Left forelimb (tissue), 1 donor: ENCODE measurements at places on chromosomes 2 and 18.

DNA sequence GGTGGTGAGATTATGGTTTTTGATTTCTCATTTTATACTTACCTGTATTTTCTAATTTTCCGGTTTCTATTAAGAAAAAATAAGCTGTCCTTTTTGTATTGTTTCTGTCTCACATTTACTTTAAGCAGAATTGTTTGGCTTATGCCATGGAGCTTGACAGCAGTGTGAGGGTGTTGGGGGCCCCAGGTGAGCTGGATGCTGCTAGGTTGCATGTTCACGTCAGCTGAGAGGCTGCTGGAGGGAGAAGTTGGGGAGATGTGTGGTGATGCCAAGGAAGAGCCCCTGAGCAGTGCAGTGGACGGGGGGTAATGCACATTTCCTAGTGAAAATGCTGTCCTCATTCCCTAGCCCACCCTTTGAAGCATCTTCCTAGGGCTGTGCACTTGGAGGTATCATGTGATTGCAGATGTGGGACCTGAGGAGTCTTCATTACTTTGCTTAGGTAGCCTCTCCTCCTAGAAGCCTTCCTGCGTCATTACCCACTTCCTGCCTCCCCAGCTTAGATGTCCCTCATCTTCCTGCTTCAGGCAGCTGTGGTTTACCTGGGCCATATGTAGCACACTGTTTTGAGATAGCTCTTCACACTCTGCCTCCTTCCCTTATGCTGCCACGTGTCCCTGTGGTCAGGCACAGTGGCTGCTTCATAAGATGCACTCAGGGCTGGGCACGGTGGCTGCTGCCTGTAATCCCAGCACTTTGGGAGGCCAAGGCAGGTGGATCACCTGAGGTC lies 16.2 kb downstream of the ATG16L1 start:
- DNase-seq, result no peak

- DNase-seq, result no peak
Observed at GRCh38 chr2:240450532-240451107, 15.2 kb downstream of the GPC1 start.

- DNase-seq, result no peak
Observed at GRCh38 chr2:128752691-128753263, 434.1 kb upstream of the HS6ST1 start.

- no peak for DNase-seq
Observed at GRCh38 chr2:108061439-108062042, 75.2 kb downstream of the SLC5A7 start.

- no peak for DNase-seq
Observed at GRCh38 chr18:10314066-10314465, 140.4 kb upstream of the APCDD1 start.

GRCh38 chr2:231929961-231930592 lies 3.9 kb upstream of the NPPC start:
- no peak for DNase-seq

- no peak for DNase-seq
Observed at GRCh38 chr2:40418614-40419363, 33.1 kb downstream of the SLC8A1 start.

DNA sequence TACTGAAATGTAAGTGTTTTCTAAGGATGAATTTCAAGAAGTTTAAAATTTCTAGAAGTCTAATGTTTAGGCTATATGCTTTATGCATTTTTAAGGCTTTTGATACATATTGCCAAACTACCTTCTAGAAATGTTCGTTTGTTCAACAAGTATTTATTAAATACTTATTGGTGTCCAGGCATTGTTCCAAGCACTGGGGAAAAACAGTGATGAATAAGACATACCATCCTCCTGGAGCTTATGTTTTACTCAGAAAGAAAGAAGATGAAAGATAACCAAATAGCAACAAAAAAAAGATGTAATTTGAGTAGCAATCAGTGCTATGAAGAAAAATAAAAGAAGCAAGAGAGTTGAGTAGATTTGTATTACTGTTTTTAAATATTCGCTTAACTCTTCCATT lies 692.9 kb downstream of the SLC4A3 start:
- no peak for DNase-seq

- DNase-seq, result no peak
Observed at GRCh38 chr18:55479656-55480420, 108.2 kb downstream of the TCF4 start.

DNA sequence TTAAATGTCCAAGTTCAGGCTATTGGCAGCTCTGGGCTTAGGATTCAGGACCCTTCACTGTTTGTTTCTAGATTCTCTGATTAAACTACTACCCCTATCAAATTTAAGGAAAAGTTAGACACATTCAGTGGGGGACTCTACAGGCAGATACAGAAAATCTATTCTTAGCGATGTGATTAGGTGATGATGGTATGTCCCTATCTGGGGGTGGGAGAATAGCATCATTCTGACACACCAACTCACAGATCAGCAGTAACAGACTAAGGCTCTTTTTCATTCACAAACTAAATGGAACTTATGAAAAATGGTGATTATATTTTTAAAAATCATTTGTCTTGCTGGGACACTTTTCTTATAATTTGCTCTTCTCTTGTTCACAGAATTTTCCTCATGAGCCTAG lies 232.9 kb upstream of the CDH2 start:
- DNase-seq, result no peak

GRCh38 chr2:129722306-129723019 lies 257.0 kb upstream of the RAB6C start:
- DNase-seq, result no peak

DNA sequence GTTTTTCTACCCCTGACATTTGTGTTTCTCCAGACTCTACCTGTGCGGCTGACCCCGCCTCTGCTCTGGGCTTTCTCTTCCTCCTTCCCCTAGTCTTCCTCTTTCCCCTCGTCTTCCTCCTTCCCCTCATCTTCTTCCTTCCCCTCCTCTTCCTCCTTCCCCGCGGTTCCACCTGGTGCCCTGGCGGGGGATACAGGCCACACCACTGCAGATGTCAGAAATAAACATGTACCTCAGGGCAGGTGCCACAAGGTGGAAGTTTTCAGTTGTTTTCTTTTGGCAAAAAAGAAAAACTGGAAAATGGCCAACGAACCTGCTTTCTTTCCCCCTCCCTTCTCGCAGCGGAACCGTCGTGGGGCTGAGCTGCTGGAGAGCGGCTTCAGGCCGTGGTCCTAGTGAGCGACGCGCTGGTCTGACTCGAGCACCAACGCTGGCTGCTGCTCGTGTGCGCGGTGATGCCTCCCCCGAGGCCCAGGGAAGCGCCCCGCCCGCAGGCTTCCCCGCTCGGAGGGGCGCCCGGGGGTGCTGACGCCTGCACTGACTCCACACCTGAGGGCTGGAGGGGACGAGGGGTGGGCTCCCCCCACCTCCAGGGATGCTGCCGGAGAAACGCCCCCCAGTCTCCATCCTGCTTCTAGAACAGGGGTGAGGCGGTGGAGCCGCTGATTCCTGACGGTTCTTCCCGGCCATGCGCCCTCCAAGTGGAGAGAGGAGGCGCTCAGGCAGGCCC lies 83.7 kb upstream of the ZNF516 start:
- DNase-seq, result no peak

DNA sequence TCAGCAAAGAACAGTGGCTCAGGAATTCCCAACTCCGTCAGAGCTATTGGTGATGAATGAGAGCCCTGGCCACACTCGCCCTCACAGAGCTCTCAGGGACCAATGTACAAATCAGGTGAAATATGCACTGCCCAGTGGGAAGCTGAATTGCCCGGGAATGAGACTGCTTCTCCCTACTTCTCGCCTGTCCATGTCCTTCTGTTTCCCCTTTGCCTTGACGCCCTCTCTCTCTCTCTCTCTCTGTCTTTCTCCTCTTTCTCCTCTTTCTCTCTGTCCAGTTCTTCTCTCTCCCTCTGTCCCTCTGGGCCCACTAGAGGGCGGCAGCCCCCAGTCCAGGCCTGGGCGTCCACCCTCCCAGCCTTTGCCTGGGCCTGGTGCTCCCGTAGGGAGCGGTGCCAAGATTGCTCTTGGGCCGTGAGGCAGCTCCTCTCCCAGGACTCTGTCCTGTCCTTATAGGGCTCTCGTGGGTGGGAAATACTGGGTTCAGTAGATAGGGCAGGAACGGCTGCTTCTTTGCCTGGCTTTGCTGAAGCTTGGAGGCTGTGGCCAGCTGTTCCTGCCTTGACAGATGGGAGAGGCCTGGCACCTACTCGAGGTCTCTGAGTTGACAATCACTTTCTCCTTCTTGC lies 28.4 kb upstream of the PUM2 start:
- peak; percentile 78 for DNase-seq

- DNase-seq, result no peak
Observed at GRCh38 chr18:9364242-9364641, 29.7 kb downstream of the TWSG1 start.

DNA sequence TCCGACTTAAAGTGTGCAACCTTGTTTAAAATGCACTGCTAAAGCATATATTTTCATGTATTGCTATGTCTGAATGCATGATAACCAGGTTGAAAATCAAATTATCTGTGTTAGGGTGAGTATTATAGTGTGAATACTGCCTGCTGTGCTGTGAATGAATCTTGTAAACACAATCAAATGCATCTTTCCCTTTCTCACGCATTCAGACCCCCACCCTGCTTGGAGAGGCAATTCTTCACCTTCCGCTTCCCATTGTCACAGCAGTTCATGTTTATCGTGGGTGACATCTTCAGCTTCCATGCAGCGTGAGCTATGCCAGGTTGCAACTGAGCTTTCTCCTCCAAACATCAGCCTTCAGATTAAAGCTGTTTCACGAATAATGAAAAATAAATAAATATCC lies 418.0 kb downstream of the MEIS1 start:
- no peak for DNase-seq

DNA sequence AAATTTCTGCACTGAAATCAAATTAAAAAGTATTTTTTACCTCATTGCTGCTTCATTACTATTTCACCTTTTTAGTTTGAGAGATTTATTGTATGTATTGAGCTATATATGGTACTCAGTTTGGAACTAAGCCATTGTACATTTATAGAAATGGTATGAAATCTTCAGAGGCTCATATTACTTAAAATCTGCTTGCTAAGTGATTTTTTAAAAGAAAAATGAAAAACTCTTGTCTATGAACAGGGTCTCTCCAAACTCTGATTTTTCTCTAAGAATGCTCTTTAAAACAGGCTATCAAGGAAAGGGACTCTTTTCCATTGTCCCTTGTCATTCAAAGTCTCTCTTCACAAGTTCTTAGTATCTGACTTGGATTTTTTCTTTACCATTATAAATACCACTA lies 31.8 kb downstream of the C1D start:
- no peak for DNase-seq

GRCh38 chr2:163734881-163735684 lies 725 bp downstream of the FIGN start:
- no peak for DNase-seq

GRCh38 chr2:23286758-23287704 lies 97.9 kb upstream of the KLHL29 start:
- DNase-seq, result peak; percentile 74

DNA sequence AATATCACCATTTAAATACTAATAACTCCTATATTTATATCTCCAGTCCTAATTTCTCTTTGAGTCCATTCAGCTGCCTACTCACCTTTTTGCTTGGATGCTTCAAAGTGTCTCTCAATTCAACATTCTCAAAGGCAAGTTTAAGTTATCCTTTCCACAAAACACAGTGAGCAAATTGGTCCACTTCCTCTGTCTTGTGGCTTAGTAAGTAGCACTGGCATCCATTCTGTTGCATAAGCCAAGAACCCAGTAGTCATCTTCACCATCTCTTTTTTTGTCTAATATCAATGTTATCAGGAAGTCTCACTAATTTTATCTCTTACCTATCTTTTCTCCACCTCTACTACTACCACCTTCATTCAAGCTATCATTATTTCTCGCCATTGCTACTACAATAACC lies 27.4 kb upstream of the IL1RL1 start:
- DNase-seq, result no peak

DNA sequence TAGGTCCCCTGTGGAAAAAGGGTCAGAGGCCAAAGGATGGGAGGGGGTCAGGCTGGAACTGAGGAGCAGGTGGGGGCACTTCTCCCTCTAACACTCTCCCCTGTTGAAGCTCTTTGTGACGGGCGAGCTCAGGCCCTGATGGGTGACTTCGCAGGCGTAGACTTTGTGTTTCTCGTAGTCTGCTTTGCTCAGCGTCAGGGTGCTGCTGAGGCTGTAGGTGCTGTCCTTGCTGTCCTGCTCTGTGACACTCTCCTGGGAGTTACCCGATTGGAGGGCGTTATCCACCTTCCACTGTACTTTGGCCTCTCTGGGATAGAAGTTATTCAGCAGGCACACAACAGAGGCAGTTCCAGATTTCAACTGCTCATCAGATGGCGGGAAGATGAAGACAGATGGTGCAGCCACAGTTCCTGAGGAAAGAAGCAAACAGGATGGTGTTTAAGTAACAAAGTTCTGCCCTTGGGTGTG lies 165.8 kb downstream of the RPIA start:
- no peak for DNase-seq

GRCh38 chr2:190679813-190680591 lies 31.1 kb downstream of the NAB1 start:
- no peak for DNase-seq

GRCh38 chr2:191230174-191230573 lies 15.0 kb upstream of the MYO1B start:
- no peak for DNase-seq

DNA sequence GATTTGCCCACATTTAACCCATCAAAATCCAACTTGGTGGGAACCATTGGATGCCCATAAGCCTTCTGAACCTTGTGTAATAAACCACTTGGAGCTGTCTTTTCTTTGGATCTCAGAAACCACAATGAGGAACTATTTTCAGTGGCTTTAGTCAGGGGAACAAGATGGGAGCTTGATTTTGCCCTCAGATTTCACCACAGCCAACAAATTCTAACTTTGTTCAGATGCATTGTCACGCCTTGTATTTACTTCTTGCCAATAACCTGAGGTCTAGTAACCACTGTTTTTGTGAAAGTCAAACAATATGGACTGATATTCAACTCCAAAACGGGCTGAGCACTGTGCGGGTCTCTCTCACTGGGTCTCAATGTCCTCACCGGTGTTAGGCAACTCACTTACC lies 508.2 kb downstream of the TNS1 start:
- no peak for DNase-seq

GRCh38 chr2:146214394-146214929 lies 1630.4 kb upstream of the ACVR2A start:
- no peak for DNase-seq

DNA sequence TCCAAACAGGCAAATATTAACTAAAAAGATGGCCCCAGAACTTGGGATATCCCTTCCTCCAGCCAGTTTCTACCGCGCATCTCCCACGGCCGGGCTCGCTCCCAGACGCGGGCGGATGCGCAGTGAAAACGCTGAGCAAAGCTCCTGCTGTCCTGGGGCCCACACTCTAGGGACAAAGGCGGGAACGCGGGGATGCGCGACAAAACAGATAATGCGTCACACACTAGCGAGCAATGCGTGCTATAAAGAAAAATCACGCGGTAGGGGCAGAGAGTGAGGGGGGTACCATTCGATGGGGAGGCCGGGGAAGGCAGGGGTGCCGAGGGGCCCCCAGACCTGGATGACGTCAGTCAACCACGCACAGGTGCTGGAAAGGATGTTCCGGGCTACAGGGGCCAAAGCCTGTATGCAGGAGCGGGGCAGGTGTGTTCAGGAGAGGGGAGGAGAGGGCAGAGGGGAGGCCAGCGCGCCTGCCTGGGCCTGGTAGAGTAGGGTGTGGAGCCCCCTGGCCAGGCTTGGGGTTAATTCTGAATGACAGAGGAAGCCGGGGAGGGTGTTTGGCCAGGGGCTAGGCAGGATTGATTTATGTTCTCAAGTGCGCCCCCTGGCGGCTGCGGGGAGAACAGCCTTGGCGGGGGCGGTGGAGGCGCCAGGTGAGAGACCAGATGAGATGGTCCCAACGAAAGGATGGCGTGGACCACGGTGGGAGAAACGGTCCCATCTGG lies 14.9 kb upstream of the ITM2C start:
- no peak for DNase-seq
